Epithelial cell of proximal tubule (primary cell): ENCODE measurements at places on chromosomes 3 and 15.
A peak's percentile ranks its signal among the peaks of the same experiment; 100 is the strongest.

- DNase-seq: no peak
These were observed 1.6 kb upstream of the NMD3 start for GRCh38 chr3:161219495-161219894.

DNA sequence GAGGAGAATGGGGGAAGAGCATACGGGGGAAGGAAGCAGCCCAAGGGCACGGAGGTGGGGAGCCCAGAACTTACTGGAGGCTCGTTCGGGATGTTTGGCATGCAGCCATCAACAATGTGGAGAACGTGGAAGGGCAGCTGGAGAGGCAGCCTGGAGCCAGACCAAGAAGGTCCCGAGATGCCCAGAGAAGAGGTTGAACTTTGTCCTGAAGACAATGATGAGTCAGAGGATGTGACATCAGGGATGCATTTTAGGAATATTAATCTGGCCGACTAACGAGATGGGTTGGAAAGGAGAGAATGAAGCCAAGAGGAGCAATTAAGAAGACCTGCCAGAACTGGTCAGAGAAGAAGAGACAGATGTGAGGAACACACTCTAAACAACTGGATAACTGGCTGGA, 98.2 kb downstream of the SRGAP3 start:
- no peak for DNase-seq

- no peak for DNase-seq
These were observed 569 bp upstream of the ALDH1A3 start for GRCh38 chr15:100879061-100879463.

GRCh38 chr3:178840586-178840985, 231.0 kb downstream of the ZMAT3 start:
- no peak for DNase-seq

DNA sequence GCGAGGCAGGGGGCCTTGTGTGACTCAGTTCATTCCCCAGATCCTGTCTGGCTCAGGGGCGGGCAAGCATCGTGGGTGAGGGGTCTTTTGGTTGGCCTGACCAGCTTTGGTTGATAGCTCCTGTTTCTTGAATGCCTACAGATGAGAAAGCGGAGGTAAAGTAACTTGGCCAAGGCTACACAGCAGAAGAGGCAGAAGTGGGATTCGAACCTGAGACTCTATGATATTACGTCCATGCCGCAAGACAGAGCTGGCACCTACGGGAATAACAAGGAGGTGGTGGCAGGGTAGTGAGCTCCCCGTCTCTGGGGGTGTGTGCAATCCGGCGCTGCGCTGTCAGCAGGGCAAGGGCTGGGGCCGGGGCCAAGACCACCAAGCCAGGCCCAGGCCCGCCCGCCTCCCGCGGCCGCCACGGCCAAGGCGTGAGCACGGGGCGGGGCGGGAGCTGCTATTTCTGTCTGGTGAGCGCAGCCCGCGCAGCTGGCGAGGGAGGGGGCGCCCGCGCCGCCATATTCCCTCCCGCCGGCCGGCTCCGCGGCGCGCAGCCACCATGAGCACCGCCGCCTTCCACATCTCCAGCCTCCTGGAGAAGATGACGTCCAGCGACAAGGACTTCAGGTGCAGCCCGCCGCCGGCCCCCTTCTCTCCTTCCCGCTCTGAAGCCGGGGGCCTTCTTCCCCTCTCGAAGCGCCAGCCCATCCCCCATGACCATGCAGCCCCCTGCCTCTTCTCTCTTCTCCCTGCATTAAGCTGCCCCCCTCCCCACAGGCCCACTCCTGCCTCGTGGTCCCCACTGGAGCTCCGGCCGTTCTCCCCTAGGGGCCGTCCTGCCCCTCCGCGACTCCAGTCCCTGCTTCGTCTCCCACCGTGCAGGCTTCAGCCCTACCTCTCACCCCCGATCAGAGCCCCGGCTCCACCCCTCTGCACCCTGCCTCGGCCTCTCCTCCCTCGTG, at the start of gene CAND2:
TSS of gene CAND2 (plus strand) at position 510 of the 953 bp plus-strand sequence. CDS start at position 551, 41 bp downstream.
- no peak for DNase-seq

DNA sequence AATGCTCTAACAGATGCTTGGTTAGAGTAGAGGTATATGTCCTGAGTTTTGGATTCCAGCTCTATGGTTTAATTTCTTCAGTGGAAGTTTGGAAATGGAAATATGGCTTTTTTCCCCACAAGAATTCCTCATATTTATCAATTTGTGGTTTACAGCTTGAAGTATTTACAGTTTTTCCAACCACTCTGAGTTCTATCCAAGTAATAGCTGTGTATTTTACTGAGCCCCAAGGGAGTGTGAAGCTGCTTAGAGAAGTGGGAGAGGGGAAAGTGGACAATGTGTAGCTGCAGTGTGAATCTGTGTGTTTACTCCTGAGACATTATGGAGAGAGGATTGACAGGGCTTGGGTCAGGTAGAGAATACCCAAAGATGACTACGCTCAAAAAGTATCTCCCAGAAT, 54.5 kb downstream of the NEK11 start:
- DNase-seq: no peak

DNA sequence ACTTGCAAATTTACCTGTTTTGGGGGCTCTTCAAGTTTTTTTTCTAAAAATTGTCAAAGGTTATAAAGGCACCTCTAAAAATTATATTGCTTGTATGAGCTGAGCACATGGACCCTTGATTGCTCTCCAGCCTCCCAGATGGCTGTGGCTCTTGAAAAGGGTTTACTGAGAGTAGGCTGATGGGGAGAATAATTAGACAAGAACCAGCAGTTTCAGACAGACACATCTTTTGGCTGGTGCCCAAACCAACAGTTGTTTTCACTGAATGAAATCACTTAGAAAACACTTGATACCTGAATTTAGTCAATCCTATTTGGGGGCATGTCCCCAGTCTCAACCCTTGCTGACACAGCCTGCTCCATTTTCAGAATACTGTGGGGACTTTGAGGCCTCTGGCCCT, 217.6 kb downstream of the KBTBD8 start:
- DNase-seq: no peak

- no peak for DNase-seq
These were observed 8.5 kb upstream of the ONECUT1 start for GRCh38 chr15:52798529-52799101.

- peak; percentile 10 for DNase-seq
These were observed 5.6 kb downstream of the RBP1 start for GRCh38 chr3:139533781-139534454.

DNA sequence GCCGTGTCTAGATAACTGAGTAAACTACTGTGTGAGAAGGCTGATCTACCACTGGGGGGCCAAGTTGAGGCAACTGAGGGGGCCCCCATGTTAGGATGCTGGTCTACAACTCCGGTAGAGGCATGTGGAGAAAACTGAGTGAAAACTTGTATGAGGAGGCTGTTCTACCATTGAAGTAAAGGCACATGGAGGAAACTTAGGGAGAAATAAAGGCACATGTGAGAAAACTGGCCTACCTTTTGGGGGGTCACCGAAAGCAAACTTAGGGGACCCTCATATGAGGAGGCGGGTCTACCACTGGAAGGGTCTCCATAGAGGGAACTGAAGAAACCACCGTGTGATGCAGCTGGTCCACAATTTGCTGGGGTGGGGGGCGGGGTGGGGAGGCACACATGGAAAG, 155.2 kb downstream of the FBLN2 start:
- no peak for DNase-seq

DNA sequence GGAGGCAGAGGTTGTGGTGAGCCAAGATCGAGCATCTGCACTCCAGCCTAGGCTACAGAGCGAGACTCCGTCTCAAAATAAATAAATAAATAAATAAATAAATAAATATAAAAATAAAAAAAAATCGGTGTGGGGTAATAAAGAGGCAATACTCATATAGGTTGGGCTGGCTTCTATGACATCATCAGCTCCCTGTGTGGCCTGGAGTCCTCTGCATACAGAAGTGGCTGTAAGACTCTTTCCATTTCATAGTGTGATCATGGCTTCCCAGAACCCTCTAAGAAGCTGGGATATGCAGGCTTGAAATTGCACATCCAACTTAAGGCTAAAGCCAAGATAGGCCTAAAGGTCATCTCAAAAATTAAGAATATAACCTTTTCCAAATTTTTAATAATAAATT, 101.6 kb downstream of the ZIC4 start:
- no peak for DNase-seq

- DNase-seq: no peak
These were observed 87.9 kb downstream of the DNAJB8 start for GRCh38 chr3:128378631-128379347.

DNA sequence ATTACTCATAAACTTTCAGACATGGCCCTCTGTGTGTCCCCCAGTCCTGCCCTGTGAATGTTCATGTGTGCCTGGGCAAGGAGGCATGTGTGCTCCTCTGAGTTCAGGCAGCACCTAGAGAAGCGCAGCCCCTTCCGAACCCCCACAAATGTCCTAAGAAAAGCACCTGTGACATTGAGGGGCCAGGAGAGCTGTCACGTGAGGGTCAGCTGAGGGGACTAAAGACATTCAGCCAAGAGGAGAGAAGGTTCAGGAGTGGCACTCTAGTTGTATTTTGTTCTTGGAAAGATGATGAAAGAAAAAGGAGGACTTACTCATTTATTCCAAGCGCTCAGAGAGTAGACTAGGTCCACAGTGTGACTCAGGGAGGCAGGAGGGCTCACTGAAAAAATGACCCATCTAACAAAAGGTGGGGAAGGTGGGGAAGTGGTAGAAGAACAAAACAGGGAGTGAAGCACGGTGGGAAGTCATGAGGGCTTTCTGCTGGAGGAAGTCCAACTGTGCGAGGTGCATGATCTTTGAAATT, 28.1 kb upstream of the ELP6 start:
- DNase-seq: no peak

- no peak for DNase-seq
These were observed 14.9 kb upstream of the MAGI1 start for GRCh38 chr3:66053550-66054094.

DNA sequence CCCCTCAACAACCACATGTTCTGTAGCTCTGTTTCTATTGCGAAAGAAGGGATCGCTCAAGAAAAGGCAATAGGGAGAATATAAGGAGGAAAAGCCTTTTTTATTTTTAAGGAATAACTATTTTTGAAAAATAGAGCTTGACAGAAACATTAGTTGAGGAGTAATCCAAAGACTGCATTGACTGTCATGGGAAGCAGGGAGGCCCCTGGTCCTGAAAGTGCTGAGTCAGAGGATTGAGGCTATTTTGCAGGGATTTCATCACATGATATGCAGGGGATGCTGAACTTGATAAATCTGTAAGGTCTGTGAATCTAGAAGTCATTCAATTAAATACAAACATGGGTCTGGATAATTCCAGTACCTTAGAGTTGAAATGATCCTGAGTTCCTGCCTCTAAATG, 92.0 kb downstream of the MTHFS start:
- DNase-seq: no peak

DNA sequence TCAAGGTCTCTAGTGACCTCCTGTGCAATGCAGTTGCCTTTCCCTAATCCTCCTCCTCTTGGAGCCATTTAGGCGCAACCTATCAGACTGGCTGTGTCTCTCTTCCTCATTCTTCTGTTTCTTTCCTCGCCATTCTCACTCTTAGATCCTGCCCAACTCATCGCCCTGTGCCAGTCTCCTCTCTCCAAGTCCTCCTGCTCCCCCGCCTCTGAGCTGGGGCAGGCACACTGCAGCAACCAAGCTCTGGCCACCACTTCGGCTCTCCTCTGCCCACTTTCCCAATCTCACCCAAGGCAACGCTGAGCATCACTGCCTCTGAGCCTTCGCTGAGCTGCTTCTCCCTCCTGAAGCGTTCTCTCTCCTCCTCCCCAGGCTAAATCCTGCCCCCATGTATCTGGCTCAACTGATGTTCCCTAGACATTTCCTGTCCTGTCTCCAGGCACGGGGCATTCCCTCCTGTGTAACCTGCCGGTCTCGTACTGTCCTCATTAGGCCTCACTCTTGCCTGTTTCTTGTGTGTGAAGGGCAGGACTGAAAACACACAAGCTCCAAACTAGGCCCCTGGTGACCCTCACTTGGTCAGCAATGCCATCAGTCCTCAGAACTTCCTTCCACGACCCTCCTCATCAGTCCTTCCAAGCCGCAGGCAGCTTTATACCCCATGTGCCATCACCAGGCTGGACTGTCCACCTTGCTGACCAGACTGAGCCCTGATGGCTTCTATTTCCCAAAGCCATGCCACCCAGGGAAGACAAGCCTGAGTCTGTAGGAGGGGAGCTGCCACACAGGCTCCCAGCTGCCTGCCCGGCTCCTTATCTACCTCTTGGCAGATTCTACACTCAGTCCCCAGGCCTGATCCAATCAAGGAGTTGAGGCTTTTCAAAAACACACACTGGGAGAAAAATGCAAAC, 85.6 kb downstream of the SEC22A start:
- no peak for DNase-seq

- no peak for DNase-seq
These were observed 153.0 kb downstream of the IMPG2 start for GRCh38 chr3:101167376-101167775.

DNA sequence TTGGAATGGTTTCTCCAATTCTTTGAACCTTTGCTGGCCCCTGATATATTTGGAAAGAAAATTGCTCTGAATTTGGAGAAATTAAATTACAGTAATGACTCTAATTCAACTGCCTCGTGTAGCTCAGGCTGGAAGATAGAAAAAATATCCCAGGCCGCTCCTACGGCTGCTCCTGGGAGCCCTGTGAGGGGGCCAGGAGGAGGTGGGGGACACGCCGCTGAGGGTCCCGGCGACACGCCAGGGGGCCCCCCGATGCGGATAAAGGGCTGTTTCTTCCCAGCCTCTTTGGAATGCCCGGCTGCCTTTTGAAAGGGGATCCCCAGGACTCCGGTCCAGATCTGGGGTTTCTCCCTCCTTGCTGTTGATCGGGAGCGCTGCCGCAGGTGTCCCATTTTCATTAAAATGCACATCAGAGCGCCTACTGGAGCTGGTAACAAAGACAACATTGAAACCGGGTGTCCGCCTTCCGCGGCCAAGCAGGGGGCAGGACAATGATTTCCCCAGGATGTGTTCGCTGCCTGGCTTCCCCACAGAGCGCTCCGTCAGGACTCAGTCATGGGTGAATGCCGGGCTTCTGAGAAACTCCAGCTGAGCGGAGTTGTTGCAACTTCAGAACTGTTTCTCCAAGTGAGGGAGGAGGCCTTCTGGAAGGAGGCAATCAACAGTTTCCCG, 200.1 kb upstream of the KBTBD8 start:
- peak; percentile 51 for DNase-seq

GRCh38 chr3:27746838-27747237, 24.7 kb upstream of the EOMES start:
- DNase-seq: no peak

DNA sequence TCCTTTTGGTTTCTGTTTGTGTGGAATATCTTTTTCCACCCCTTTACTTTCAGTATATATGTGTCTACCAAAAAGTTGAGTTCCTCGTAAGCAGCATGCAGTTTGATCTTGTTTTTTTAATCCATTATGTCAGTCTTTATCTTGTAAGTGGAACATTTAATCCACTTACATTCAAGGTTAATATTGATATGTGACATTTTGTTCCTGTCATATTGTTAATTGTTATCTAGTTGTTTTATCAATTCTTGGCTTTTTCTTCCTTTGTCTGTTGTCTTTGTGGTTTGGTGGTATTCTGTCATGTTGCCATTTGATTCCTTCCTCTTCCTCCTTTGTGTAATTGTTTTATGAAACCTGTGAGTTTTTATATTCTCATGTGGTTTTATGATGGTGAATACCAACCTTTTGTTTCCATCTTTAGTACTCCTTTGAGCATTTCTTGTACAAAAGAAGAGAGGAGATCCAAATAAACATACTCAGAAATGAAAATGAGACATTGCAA, 43.4 kb upstream of the XCR1 start:
- DNase-seq: no peak
